Stimulated activated CD8-positive, alpha-beta memory T cell treated with anti-CD3 and anti-CD28 coated beads, Interleukin-2, amount 100 ng/mL, for 48 hours (primary cell): ENCODE measurements at places on chromosomes 5 and 9.

- DNase-seq = no peak
Measured at GRCh38 chr5:39578887-39579497, 154.2 kb upstream of the DAB2 start.

GRCh38 chr5:25006734-25007133 is 362.0 kb upstream of the CDH10 start:
- no peak for DNase-seq

DNA sequence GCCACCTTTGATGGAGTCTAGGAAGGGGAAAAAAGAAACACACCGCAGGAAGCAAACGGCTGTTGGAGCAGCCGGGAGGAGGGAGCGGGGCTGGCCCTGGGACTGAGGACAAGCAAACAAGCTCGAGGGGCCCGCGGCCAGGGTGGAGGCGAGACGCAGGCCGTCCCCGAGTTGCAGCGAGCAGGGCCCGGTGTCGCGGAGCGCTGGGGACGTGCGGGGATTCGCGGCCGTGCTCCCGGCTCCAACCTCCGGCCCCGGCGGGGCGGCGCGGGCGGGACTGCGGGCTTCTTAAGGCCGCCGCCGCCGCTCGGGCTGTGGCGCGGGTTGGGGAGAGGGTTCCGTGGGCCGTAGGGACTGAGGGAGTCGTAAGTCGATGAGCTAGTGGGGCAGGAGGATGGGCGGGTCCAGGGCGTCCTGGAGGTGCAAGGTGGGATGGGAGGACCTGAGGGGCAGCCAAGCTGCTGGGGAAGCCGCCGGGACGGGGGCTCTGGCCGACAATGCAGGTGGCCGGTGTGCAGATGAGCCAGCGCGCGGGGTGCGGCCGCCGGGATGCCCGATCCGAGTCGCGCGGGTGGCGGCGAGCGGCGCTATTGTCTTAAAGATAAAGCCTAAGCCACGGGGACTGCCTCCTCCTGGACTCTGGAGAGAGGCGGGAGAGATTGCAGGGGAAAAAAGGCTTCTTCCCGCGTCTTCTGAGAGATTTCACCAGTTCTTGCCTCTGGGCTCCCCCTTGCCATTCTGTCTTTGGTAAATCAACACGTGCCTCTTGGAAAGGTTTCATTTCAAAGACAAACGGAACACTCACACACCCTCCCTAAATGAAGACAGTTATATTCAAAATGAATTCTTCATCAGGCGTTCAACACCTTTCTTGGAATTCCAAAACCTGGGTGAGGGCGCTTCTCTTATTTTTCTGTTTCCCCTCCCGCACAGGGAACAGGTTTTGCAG is 1.6 kb upstream of the HAPLN1 start:
- no peak for DNase-seq

- DNase-seq = no peak
Measured at GRCh38 chr5:8057769-8058168, 188.8 kb downstream of the MTRR start.

GRCh38 chr9:115002371-115003120 is 72.2 kb upstream of the TNFSF8 start:
- DNase-seq = no peak

DNA sequence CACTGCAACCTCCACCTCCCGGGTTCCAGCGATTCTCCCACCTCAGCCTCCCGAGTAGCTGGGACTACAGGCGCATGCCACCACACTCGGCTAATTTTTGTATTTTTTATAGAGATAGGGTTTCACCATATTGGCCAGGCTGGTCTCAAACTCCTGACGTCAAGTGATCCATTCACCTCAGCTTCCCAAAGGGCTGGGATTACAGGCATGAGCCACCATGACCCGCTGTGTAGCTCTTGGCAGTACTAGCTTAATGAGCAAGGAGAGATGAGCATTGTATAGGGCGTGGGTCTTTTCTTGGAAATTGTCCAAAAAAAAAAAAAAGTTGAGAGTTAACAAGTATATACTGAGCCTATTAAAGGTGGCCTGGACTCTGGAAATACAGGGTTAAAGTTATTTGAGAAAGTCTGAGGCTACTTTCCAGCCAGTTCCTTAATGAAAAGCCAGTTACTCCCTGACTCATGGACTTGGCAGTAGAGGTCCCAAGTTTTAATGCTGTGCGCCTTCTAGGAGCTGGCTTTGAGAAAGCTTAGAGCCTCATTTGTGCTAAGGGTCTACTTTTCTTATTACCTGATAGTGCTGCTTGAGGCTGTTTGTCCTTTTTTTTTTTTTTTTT is 4.2 kb upstream of the FGF18 start:
- no peak for DNase-seq

- DNase-seq = no peak
Measured at GRCh38 chr9:125852386-125852785, 105.2 kb downstream of the PBX3 start.

DNA sequence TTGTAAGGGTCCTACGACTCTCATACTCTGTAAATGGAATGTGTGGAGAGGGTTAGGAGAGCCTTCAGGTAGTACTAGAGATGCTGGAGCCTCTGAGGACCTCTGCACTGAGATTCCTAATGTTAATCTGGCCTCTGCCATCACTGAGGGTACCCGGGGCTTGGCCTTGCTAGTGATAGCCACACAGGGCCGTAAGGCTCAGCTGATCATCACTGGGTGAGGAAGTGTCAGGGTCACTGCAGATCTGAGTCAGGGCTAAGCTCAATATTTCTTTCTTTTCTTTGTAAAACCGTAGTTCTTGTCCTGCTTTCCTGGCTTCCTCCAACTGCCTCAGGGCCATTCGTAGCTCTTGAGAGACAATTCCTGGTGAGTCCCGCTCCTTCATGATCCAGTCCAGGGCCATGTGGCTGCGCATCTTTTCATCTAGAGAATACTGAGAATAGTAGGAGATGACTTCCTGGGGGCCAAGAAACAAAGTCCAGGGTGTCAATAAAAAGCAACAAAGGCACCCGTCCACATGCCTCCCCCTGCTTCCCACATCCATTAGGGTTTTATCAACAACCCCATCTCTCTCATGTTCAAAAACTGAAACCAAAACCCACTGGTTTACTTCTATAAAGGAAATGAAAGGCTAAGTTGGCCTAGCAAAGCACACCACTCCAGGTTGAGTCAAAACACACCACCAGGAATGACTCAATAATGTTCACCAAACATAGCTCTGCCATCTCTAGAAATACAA is 47.7 kb downstream of the LIX1 start:
- DNase-seq = no peak
